Activated CD4-positive, alpha-beta T cell treated with anti-CD3 and anti-CD28 coated beads, Interleukin-2, amount 10 ng/mL, durations not matched to agents 7 days and 5 days (primary cell): ENCODE measurements at places on chromosomes 4 and X. TPM values are rescaled to one million over a fixed set of nuclear protein-coding genes. Genes with fewer than 3 reads are reported as not detected.

The DRD5 gene
- not detected for total RNA-seq

The GPR34 gene
- total RNA-seq = not detected

The TCEAL7 gene
- total RNA-seq = not detected

The FOXO4 gene
- total RNA-seq = 14.3 TPM

The GALNTL6 gene
- not detected for total RNA-seq

DNA sequence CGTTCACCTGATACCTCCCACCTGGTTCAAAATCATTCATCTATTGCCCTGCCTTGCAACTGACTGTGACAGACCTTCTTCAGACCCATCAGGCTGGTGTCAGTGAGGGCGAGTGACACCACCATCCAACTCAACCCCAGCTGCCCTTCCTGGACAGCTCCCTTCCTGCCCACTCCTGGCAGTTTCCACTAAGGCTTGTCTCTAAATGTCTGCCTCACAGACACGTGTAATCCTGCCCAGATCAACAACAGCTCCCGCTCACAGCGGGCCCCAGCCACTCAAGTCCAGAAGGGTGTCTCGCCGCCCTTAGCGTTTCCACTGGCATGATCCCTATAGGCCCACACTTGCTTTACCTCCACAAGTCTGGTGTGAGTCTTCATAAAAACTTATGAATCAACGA, 28.9 kb downstream of the ACSL1 start:
- DNase-seq = no peak

The MAN2B2 gene
- total RNA-seq = 36.1 TPM

The GLOD5 gene
- total RNA-seq = not detected

- DNase-seq = no peak
These were observed 43.7 kb upstream of the SPIN4 start for GRCh38 chrX:63394872-63395271.

GRCh38 chrX:10972706-10973105, 138.4 kb upstream of the HCCS start:
- DNase-seq = no peak

DNA sequence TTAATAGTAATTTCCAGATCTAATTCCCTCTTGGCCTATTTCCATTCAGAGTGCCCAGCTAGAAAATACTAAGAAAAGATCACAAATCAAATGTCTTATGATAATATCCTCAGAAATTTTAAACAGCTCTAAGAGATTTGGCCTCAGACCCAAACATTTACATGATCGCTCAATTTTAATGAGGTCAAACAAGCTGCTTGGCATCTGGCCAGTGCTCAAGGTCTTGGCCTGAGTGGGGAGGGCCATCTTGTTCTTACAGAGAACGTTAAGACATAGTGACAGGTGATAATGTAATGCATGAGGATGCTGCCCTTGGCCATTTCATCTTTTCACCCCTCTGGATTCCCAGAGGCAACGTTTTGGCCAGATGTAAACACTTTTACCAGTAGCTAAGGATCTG, 159.2 kb upstream of the SLC7A11 start:
- no peak for DNase-seq

GRCh38 chrX:47586043-47586787, 4.0 kb downstream of the TIMP1 start:
- no peak for DNase-seq

DNA sequence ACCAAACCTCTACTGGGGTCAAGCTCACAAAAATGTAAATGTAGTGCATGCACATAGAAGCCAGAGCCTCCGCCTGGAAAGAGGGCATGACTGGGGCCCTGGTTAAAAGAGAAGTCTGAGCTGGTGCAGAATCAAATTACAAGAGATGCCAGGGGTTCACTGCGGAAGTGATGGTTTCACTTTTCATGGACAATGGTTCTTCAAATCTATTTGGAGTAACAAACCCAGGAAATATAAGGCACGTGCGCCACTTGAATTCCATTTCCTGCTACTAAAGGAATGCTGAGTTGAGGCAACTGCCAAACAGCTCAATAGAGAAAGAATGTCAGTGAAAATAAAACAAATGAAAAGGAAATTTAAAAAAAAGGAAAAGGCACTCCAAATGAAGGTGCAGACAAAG, 79.8 kb downstream of the FUNDC1 start:
- no peak for DNase-seq

- DNase-seq = no peak
These were observed 154.2 kb downstream of the NHS start for GRCh38 chrX:17529151-17529745.

DNA sequence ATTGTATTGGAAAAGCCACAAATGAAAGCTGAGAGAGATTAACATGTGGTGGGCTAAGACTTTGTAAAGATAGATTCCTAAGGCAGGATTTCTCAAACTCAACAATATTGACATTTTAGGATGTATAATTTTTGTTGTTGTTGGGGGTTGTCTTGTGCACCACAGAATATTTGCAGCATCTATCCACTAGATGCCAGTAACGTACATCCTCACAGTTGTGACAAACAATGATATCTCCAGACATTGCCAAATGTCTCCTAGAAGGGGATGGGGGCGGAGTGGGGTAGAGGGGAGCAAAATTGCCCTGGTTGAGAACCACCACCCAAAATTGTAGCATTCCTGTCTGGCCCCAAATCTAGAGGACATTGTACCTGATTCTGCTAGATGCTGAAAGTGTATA, 14.7 kb upstream of the CBR4 start:
- peak; percentile 7 for DNase-seq

The CTPS2 gene
- 4.1 TPM for total RNA-seq

DNA sequence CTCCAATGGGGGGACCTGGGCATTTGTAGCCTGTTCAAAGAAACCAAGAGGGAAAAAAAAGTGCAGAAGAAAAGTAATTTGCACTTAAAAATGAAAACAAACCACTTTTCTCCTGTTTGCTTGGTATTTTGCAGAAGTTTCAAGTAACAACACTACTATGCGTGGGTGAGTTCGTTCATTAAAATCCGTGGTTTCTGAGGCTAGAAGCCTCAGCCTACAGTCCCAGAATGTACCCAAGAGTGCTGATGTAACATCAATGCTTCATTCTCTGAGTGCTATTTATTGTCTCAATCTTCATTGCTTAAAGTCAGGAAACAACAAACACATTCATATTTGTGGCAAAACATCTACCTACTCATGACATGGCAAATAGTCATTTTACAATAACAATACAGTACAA, 29.2 kb downstream of the LGI2 start:
- no peak for DNase-seq

The MAGED4 gene
- total RNA-seq = 0.42 TPM

The HHIP gene
- not detected for total RNA-seq

- DNase-seq = no peak
These were observed 12.8 kb downstream of the ZFP42 start for GRCh38 chr4:188008377-188008776.

DNA sequence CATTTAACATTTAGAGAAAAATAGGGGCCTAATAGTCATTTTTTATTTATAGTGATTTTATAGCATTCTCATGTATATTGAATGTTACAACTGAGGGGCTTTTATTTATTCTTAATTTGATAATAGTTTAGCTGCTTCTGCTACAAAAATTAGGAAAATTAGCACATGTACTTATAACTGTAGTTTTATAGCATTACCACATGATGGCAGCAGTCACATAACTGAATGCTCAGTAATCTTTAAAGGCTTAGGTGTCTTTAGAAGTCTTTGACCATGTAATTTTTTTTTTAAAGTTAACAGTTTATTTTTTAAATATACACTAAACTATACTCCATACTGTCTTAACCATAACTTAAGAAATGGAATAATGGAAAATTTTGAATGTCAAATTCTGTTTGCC, 136.6 kb downstream of the STAG2 start:
- DNase-seq = peak; percentile 27

DNA sequence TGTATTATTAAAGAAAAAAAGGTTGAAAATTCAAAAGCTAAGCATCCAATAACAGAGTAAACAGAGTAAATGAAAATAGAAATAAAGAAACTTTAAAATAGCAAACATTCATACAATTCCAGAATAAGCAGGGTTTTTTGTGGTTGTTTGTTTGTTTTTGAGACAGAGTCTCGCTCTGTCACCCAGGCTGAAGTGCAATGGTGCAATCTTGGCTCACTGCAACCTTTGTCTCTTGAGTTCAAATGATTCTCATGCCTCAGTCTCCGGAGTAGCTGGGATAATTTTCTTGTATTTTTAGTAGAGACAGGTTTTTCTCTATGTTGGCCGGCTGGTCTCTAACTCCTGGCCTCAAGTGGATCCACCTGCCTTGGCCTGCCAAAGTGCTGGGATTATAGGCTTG, 6.6 kb upstream of the THOC2 start:
- DNase-seq = no peak

- no peak for DNase-seq
These were observed 64.1 kb downstream of the TNIP2 start for GRCh38 chr4:2691952-2692435.

The TBX22 gene
- total RNA-seq = not detected

DNA sequence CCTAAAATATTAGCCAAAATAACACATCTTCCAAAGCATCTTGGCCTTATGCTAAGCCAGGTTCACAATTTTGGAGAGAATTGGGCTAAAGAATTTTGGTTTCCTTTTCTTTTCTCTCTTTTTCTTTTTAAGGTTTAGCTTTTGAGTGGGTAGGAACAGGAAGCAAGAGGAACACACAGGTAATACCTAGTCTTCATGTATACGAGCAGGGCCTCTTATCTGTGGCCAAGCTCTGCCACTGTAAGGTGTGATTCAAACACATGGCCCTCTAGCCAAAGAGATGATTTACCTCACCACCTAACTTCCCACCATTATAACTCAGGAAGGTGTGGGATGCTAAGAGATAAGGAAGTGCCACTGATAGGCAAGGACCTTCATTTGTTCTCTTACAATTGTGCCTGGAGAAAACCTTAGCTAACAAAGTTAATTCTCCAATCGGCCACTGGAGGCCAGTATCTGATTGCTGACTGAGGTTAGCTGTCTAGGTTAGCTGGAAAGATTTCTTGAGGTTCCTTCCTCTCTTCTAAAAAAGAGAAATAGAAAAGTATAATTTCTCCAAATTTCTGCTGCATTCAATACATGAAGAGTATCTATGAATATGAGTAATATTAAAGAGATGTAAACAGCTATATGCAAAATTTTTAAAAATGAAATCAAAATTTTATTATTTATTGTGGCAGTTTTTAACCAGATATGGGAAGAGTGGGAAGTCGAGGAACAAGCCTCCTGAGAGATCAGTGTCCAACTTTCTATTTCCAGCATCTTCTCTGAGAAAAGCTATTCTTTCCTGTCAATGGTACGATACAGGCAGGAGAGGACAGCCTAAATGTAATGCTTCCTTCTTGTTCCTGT, 30.1 kb upstream of the BBS7 start:
- DNase-seq = peak; percentile 62

The RBM3 gene
- total RNA-seq = 270 TPM

DNA sequence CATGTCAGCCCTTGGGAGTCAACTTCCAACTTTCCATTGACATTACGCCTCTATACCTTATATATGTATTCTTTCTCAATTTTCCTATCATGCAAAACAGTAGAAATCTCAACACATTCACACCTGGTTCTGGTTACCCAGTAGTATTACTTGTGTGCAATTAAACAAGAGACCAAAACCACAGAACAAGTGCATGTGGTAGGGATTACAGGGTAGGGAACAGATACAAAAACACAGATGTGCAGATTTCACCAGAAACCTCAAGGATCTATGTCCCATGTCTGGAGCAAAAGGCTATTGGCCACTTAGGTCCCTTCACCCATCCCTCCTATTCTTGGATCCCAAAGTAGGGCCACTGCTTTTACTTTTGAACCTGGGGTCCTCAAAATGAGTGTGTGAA, 143.6 kb upstream of the ZCCHC13 start:
- DNase-seq = no peak

DNA sequence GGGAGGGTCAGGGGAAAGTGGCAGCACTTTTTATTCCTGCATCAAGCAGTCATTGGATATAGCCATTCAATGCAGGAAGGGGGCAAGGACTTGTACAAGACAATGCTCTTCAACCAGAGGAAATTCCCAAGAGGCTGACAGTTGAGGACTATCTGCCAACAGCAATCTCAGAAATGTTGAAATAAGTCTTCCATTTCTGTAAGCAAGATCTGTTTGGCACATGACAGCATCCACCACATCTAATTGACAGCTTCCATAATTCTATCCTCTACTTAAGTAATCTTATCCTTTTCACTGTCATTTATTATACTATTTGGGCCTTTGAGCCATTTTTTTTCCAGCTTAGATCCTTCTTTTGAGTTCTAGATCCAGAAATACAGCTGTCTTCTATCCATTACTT, 110.7 kb downstream of the CFAP299 start:
- no peak for DNase-seq

DNA sequence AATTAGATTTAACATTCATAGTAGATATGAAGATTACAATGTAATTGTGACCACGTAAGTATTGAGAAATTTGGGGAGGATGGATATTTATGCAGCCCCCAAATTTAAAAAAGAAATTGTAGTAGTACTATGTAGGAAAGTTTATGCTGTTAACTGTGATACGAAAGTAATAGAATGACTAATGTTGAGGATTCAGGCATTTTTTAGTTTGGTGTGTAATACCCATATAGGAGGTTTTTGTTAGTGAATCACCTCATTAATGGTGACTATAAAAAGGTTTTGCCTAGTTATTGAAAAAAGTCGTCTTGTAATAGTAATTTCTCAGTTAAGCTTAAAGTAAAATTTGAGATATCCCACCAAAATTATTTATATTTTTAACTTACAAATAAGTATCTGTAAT, 67.2 kb downstream of the SMARCAD1 start:
- DNase-seq = no peak

The GATB gene
- 13.0 TPM for total RNA-seq

GRCh38 chr4:174047363-174047762, 236.1 kb downstream of the FBXO8 start:
- DNase-seq = no peak

The GRID2 gene
- total RNA-seq = not detected

DNA sequence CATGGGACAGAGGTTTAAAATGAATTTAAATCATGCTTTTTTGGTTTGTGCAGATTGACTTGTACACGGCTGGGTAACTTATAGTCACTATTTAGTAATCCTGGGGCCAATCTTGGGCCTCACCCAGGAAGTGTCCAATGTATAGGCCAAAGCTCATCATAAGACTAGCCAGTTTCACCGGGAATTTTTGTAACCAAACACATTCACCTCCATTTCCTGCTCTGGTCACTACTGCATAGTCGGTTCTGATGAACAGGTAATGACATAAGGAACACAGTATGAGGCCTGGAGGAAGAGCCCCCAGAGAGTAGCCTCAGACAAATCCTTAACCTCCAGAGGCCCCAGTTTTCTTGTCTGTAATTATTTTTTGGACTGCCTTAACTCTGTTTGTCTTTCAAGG, 81.9 kb downstream of the HPRT1 start:
- no peak for DNase-seq

DNA sequence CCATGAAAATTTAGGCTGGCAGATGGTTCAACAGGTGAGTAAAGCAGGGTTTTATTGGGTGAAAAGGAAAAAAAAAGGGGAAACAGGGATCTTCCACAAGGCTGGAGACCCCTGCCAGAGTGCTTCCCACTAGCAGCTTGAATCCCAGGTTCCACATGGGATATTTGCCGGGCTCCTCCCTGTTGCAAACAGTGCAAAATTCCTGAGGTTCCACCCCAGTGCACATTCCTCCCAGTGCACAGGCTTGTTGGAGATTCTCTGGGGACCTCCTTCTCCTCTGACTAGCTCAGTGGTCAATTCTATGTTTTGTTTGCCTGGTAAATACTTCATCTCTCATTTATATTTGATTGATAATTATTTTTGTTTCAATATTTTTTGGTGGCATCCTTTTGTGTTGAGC, 66.4 kb upstream of the UGT2B15 start:
- no peak for DNase-seq

The MMRN1 gene
- total RNA-seq = 0.40 TPM

The CENPE gene
- 74.6 TPM for total RNA-seq

- DNase-seq = no peak
These were observed 17.1 kb downstream of the VSIG4 start for GRCh38 chrX:66022632-66023384.
